ENCODE measurements at places on chromosomes 6 and 20. TPM values are rescaled to one million over a fixed set of nuclear protein-coding genes. Genes with fewer than 3 reads are reported as not detected.

Gene OR2H1
- total RNA-seq: not detected

Gene GHRH
- total RNA-seq: not detected

Gene PSORS1C1
- 6.2 TPM for total RNA-seq

Gene HSPA12B
- total RNA-seq: 0.47 TPM

Gene HNF4A
- 23.6 TPM for total RNA-seq

Gene LINC00237
- total RNA-seq: not detected

Gene GSTA3
- not detected for total RNA-seq

Gene MRAP2
- 1.9 TPM for total RNA-seq

Gene CFAP61
- 0.44 TPM for total RNA-seq

Gene SNAP25
- 15.3 TPM for total RNA-seq

Gene PI16
- total RNA-seq: not detected

Gene TUBB2A
- 85.5 TPM for total RNA-seq

Gene PLCB4
- total RNA-seq: 25.2 TPM

Gene CPXM1
- total RNA-seq: 0.04 TPM

Gene C20orf144
- total RNA-seq: 0.08 TPM

Gene SMLR1
- total RNA-seq: not detected

Measured in A549 treated with dexamethasone at 1 μM for 4 hours (cell line).